Chondrocyte (in vitro differentiated cells): ENCODE measurements at places on chromosomes 6 and 20. TPM values are rescaled to one million over a fixed set of nuclear protein-coding genes. Genes with fewer than 3 reads are reported as not detected.

DNA sequence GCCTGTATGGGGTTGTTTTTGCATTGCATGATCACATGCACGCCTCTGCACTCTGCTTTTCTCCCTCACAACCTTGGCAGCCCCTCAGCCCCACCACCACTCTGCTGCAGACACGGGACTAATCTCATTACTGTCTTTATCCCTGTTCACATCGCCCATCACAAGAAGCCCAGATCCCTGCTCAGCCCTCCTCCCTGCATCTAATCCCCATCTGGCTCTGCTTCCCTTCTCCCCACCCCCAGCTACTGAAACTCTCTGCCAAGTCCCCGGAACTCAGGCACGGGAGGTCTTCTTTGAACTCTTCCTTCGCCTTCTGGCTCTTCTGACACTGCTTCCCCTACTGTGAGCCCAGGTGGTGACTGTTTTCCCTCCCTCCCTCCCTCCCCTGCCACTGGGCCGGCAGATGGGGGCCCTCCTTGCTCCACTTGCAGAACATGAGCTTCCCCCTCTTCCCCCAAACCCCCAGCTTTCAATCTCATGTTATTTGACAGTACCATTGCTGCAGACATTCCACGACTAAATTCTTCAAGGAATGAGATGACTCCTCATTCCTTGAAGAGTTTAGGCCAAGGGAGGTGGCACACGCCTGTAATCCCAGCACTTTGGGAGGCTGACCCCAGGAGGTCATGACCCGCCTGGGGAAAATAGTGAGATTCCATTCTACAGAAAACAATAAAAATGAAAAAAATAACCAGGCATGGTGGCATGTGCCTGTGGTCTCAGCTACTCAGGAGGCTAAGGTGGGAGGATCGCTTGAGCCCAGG, 21.9 kb upstream of the TULP1 start:
- H3K4me1 ChIP-seq, result peaks cover 7% of the 10 kb centered on the region
- H3K36me3 ChIP-seq, result no peaks in the 10 kb centered on the region
- H3K27ac ChIP-seq, result no peak overlapping the region
- H3K4me3 ChIP-seq, result no peak overlapping the region
- no peak for DNase-seq

- peak overlapping the region; percentile 53 for H3K27ac ChIP-seq
- no peaks in the 10 kb centered on the region for H3K27me3 ChIP-seq
- no peak for DNase-seq
- peaks cover 27% of the 10 kb centered on the region for H3K4me1 ChIP-seq
- peaks cover 5% of the 10 kb centered on the region for H3K36me3 ChIP-seq
These were observed 271.2 kb downstream of the PRL start for GRCh38 chr6:22025468-22026163.

GRCh38 chr6:146833157-146833556, 234.4 kb downstream of the ADGB start:
- H3K27me3 ChIP-seq, result no peaks in the 10 kb centered on the region
- no peaks in the 10 kb centered on the region for H3K36me3 ChIP-seq
- no peak overlapping the region for H3K27ac ChIP-seq
- no peak overlapping the region for H3K4me3 ChIP-seq
- DNase-seq, result no peak

DNA sequence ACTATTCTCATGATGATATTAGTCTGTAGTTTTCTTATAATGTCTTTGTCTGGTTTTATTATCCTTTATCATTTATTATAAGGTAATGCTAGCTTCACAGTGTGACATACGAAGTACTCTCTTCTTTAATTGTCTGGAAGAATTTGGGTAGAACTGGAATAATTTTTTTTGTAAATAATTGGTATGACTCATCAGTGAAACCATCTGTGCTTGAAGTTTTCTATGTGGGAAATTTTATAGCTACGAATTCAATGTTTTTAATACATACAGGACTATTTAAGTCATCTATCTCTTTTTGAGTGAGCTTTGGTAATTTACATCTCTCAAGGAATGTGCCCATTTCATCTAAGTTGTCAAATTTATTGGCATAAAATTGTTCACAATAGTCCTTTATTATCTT, 86.3 kb downstream of the SOD2 start:
- no peak for DNase-seq
- no peak overlapping the region for H3K4me3 ChIP-seq
- H3K27ac ChIP-seq, result no peak overlapping the region
- H3K4me1 ChIP-seq, result no peaks in the 10 kb centered on the region
- no peaks in the 10 kb centered on the region for H3K27me3 ChIP-seq

DNA sequence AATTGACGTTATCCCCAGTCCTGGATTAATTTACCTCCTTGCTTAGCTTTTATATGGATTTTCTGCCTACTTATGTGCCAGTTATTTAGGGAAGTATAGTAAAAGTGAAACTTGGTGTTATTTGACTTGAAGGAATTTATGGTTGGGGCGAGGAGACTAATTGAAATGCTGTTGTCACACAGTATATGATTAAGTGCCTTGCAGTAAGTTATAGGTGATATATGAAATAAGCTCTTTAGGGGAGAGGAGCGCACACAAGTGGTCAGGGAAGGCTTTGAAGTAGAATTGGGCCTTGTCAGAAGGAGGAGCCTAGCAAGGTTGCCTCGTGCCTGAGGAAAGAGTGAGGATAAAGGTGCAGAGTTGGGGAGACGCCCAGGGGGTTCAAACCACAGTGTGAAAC, 20.5 kb downstream of the NCOA7 start:
- peaks cover 4% of the 10 kb centered on the region for H3K36me3 ChIP-seq
- H3K4me3 ChIP-seq, result no peak overlapping the region
- peak overlapping the region; percentile 1 for H3K27ac ChIP-seq

DNA sequence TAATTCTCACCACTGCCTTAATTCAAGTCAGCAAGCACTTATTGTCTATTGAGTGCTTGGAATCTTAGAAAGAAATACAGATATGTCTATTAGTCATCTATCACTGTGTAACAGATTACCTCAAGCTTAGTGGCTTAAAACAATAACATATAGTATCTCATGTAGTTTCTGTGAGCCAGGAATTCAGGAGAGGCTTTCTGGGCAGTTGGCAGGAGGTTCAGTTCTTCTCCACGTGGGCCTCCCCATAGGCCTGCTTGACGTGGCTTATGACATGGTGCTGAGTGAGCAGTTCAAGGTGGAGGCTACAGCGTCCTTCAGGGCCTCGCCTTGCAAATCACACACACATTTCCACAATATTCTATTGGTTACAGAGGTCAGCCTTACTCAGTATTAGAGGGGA, 69.7 kb downstream of the DTD1 start:
- no peak for DNase-seq
- no peak overlapping the region for H3K4me3 ChIP-seq
- H3K36me3 ChIP-seq, result peaks cover 2% of the 10 kb centered on the region

GRCh38 chr6:33820784-33821520, 17.1 kb upstream of the MLN start:
- no peak overlapping the region for H3K4me3 ChIP-seq
- H3K4me1 ChIP-seq, result peaks cover 5% of the 10 kb centered on the region
- H3K27ac ChIP-seq, result no peak overlapping the region
- peaks cover 25% of the 10 kb centered on the region for H3K27me3 ChIP-seq

GRCh38 chr6:118594877-118595276, 46.8 kb downstream of the PLN start:
- no peak overlapping the region for H3K27ac ChIP-seq
- no peak overlapping the region for H3K4me3 ChIP-seq
- no peaks in the 10 kb centered on the region for H3K27me3 ChIP-seq
- DNase-seq, result no peak

DNA sequence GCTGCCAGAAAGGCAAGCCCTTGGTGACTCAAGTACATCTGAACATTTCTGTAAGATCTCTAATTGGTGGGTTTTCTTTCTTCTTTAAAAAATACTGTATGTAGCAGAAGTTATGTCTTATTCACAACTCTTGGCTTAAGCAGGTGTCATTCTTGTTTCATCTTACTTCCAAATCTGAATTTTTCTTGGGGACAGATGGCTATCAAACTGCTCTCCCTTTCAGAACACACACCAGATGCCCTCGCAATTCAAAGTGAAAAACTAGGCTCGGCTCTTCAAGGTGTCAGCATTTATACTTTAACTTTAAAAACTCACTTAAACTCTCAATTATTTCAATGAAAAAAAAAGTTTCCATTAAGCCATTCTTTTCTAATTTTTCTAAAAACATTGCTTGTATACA, 49.7 kb downstream of the PAK5 start:
- H3K4me3 ChIP-seq, result no peak overlapping the region
- no peak overlapping the region for H3K27ac ChIP-seq
- H3K27me3 ChIP-seq, result peaks cover 7% of the 10 kb centered on the region
- H3K36me3 ChIP-seq, result no peaks in the 10 kb centered on the region
- no peak for DNase-seq
- H3K4me1 ChIP-seq, result no peaks in the 10 kb centered on the region

- DNase-seq, result no peak
- peaks cover 5% of the 10 kb centered on the region for H3K4me1 ChIP-seq
- no peaks in the 10 kb centered on the region for H3K36me3 ChIP-seq
- H3K27ac ChIP-seq, result no peak overlapping the region
These were observed 558.9 kb downstream of the PKHD1 start for GRCh38 chr6:51528556-51528955.

- DNase-seq, result no peak
- H3K4me1 ChIP-seq, result peaks cover 5% of the 10 kb centered on the region
- H3K27ac ChIP-seq, result peak overlapping the region; percentile 14
- H3K27me3 ChIP-seq, result peaks cover 4% of the 10 kb centered on the region
- H3K4me3 ChIP-seq, result no peak overlapping the region
These were observed 413.9 kb upstream of the JARID2 start for GRCh38 chr6:14831937-14832336.

DNA sequence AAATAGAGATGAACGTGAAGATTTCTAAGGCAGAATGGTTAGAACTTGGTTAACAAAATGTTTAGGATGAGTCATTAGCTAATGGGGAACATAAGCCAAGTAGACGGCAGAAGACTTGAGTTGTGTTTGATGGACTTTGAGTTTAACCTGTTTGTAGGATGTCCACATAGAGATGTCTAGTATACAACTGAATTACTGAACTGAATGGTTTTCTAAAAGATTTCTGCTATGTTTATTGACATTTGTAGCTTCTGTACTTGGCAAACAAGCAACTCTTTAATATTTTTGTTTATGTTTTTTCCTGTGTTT, 54.5 kb upstream of the DYNLRB1 start:
- H3K36me3 ChIP-seq, result peaks cover 42% of the 10 kb centered on the region
- DNase-seq, result no peak
- H3K4me3 ChIP-seq, result no peak overlapping the region
- no peaks in the 10 kb centered on the region for H3K27me3 ChIP-seq
- peaks cover 31% of the 10 kb centered on the region for H3K4me1 ChIP-seq

DNA sequence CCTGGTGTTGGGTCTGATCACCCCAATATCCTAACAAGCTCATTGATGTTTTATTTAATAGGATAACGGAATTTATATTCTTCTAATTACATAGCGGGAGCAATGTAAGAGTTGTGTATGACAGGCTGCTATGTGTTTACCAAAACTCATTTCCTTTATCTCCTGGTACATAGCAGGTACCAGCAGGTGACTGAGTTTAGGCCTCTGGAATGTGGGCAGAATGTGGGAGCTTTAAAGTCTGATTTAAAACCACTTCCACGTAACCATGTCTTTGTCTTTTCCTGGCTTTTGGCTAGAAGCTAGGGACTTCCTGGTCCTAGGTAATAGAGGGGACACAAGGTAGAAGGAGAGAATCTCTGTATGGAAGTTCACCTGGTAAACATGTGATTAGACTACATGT, 504.6 kb upstream of the SYNCRIP start:
- no peak for DNase-seq
- no peaks in the 10 kb centered on the region for H3K4me1 ChIP-seq

GRCh38 chr6:138945354-138945753, 42.7 kb downstream of the REPS1 start:
- H3K4me1 ChIP-seq, result peaks cover 29% of the 10 kb centered on the region
- no peak overlapping the region for H3K4me3 ChIP-seq
- no peak for DNase-seq
- H3K36me3 ChIP-seq, result peaks cover 4% of the 10 kb centered on the region

DNA sequence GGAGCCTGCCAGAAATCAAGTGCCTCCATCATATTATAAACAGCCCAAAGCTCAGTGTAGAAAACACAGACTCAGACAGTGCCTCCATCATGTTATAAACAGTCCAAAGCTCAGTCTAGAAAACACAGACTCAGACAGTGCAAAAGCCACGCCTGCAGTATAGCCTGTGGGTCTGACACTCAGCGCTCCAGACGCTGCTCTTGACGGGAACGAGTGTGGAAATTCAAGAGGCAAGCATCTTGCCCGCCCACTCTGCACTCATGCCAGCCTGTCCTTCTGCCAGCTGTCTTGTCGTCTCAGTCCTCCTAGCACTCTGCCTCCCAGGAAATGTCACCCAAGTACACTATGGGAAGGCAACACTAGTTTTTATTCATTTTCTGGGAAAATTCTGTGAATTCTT, 274.2 kb upstream of the CDH4 start:
- H3K36me3 ChIP-seq, result no peaks in the 10 kb centered on the region
- H3K27ac ChIP-seq, result no peak overlapping the region
- DNase-seq, result no peak
- no peaks in the 10 kb centered on the region for H3K27me3 ChIP-seq
- no peak overlapping the region for H3K4me3 ChIP-seq

DNA sequence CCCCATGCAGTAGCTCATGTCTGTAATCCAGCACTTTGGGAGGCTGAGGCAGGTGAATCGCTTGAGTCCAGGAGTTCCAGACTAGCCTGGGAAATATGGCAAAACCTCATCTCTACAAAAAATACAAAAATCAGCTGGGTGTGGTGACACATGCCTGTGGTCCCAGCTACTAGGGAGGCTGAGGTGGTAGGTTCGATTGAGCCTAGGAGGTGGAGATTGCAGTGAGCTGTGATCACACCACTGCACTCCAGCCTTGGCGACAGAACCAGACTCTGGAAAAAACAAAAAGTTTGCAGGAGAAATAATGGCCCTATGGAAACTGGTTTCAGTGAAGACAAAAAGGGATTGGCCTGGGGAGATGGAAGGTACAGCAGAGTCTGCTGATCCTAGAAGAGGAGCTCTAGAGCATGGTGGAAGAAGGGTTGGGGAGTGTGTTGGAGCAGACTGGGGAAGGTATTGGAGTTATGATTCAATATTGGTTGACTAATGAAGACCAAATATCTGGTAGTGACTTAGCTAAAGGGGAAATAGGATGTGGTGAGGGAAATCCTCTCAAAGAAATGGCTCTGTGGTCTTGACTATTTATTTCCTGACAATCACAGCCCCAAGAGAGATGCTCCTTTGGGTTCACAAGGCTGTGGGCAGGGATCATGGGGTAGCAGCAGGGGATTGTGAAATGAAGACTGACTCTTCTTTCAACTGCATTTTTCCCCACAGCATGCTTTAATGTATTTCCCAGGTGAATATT, 281.9 kb downstream of the UTRN start:
- DNase-seq, result no peak
- H3K27ac ChIP-seq, result no peak overlapping the region
- no peak overlapping the region for H3K4me3 ChIP-seq
- H3K36me3 ChIP-seq, result peaks cover 10% of the 10 kb centered on the region

GTPBP2 gene
- 49.5 to 131 TPM (median 126 TPM) in 3 replicates for total RNA-seq

DNAAF9 gene
- total RNA-seq, result 14.8 to 17.8 TPM (median 16.8 TPM) in 3 replicates

BIRC7 gene
- total RNA-seq, result 0.50 to 0.51 TPM in 2 of 3 replicates, not detected in the other

HELZ2 gene
- total RNA-seq, result 13.6 to 18.1 TPM (median 14.9 TPM) in 3 replicates

DYNLRB1 gene
- total RNA-seq, result 111 to 204 TPM (median 199 TPM) in 3 replicates

TCF15 gene
- total RNA-seq, result 0.28 to 0.50 TPM in 2 of 3 replicates, not detected in the other

SOX18 gene
- total RNA-seq, result 2.1 to 2.8 TPM (median 2.3 TPM) in 3 replicates

NRSN2 gene
- total RNA-seq, result 72.1 to 77.1 TPM (median 73.2 TPM) in 3 replicates
